ENCODE measurements at places on chromosomes 12 and 14.

- DNase-seq = no peak
These were observed 491 bp upstream of the CLEC6A start for GRCh38 chr12:8455271-8455670.

- DNase-seq = no peak
These were observed 31.9 kb downstream of the CDKL1 start for GRCh38 chr14:50364792-50365191.

- no peak for DNase-seq
These were observed 53.7 kb upstream of the PELI2 start for GRCh38 chr14:56064513-56064912.

- no peak for DNase-seq
These were observed 4.6 kb upstream of the SLC22A17 start for GRCh38 chr14:23357261-23357660.

DNA sequence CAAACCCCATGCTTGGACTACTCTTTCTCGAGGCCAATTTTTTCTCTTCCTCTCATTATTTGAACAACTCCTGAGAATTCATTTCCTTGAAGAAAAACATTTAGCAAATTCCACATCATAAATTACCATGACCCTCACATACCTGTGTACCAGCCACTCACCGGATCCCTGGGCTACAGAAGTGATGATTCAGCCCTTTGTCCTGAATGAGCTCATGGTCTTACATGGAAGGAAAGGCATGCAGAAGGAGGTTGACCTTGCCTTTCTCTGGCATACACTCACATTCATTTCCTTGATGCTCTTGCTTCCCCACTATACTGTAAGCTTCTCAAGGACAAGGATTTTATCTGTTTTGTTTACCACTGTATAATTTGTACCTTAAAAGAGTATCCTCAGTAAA lies 191.5 kb downstream of the SLC5A8 start:
- no peak for DNase-seq

GRCh38 chr12:3160081-3160480 lies 82.9 kb downstream of the TSPAN9 start:
- DNase-seq = no peak

DNA sequence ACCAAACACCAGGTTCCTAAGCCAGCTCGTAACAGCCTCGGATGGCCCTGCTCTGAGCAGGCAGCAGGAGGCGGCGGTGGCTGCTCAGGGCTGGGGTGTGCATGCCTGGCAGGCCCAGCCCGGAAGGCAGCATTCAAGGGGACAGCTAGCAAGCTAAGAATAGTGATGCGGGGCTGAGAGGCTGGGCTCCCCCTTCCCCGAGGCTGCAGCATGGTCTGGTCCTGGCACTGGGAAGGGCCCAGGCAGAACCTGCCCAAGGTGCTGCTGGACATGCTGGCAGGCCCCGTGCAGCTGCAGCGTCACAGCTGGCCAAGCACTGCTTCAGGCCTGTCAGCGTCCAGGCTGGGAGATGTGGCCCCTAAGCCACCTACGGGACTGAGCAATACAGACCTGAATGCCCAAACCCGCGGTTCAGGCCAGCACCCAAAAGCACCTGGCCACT lies 26.4 kb upstream of the NUDT14 start:
- no peak for DNase-seq

DNA sequence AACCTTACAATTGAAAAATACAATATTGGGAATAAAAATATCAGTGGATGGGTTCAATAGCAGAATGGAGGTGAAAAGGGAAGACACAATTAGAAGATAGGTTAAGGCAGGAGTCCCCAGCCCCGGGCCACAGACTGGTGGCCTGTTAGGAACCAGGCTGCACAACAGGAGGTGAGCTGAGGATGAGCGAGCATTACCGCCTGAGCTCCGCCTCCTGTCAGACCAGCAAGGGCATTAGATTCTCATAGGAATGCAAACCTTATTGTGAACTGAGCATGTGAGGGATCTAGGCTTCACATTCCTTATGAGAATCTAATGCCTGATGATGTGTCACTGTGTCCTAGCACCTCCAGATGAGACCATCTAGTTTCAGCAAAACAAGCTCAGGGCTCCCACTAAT lies 27.3 kb upstream of the ST8SIA1 start:
- DNase-seq = no peak

- DNase-seq = no peak
These were observed 190.7 kb downstream of the DUSP6 start for GRCh38 chr12:89161557-89161956.

DNA sequence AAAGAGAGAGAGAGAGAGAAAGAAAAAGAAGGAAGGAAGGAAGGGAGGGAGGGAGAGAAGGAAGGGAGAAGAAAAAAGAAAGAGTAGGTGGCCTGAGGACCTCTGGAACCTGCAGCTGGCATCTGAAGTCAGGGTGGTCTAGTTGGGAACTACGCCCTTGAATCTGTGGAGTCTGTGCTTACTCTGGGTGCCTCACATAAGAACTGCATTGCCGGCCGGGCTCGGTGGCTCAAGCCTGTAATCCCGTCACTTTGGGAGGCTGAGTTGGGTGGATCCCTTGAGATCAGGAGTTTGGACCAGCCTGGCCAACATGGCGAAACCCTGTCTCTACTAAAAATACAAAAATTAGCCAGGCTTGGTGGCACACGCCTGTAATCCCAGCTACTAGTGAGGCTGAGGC lies 10.0 kb upstream of the NRDE2 start:
- DNase-seq = no peak

GRCh38 chr14:73026243-73026844 lies 562 bp downstream of the ZFYVE1 start:
- no peak for DNase-seq

- peak; percentile 16 for DNase-seq
These were observed 723.4 kb upstream of the MDGA2 start for GRCh38 chr14:48398675-48399282.

DNA sequence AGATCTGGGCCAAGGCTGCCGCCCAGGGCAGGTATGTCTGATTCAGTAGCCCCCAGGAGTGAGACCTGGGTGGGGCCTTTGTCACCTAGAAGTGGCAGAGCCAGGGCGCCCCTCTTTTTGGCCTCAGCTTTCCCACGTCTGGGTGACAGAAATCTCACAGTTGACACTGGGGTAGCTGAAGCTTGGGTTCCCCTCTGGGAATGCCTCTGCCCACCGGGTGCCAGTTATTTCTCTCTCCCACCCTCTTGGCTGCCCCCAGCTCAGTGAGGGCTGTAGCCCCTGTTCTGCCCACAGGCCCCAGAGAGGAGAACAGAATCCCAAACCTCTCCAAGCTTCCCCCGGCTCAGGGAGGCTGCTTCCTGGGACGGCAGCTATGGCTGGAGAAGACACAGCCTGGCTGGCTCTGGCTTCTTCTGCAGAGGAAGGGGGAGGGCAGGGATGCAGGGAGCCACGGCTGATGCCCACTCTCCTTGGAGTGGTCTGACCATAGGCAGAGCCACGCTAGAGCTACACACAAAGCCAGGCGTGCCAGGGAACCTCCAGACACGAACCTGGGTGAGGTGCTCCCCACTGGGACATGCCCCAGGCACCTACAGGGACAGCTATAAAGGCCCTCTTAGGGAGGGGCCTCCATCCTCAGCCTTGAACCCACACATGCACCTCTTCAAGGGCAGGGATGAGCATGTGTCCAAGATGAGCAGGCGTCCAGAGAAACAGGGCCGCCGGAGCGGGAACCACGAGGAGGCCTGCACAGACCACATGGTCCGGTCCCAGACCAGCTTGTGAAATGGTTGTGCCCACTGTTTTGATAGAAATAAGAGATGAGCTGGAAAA lies 51.7 kb downstream of the BEGAIN start:
- no peak for DNase-seq

- DNase-seq = peak; percentile 94
These were observed at the start of gene CREBL2 for GRCh38 chr12:12611512-12612306. TSS of gene CREBL2 (plus strand) at chr12:12611876. CDS start at chr12:12612173, 297 bp downstream.

- DNase-seq = no peak
These were observed 73.3 kb upstream of the USP44 start for GRCh38 chr12:95624589-95624988.

DNA sequence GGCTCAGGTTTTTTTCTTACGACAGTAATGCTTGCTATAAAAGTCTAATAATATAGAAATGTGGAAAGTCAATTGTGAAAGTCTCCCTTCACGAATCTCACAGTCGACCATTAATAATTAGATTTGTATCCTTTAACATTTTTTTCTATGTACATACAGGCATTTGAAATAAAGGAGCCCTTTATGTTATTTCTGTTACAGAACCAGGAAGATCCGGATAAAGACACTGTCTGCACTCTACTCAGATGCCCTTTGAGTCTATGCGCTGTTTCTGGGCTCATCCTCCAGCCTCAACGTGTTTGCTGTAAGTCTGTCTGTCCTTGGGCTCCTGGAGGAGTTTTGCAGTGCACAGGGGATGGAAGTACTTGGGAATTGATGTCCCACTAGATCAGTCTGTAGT lies 212.2 kb upstream of the ATP2B1 start:
- DNase-seq = no peak

- DNase-seq = no peak
These were observed 141.5 kb upstream of the FGD4 start for GRCh38 chr12:32257695-32258496.

- no peak for DNase-seq
These were observed 152.0 kb upstream of the AEBP2 start for GRCh38 chr12:19287302-19287701.

GRCh38 chr12:66945189-66945817 lies 266.4 kb upstream of the GRIP1 start:
- DNase-seq = no peak

GRCh38 chr12:95687937-95688336 lies 102.6 kb downstream of the NTN4 start:
- no peak for DNase-seq

DNA sequence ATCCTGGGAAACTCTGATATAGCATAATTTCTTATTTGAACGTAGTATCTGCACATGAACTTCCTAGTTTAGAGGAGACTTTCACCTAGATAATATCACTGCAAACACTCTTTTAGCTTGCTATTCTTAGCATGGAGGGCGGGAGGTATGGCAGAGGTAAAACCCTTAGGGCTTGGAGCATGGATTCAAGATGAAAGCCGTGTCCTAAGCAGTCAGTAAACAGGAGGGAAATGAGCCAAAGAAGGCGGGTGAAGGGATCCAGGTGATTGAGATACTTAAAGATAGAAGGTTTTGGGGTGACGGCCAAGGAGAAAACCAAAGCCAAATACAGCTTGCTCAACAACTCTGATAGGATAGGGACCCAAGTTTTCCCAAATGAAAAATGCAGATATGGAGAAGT lies 107.1 kb upstream of the BCAT1 start:
- DNase-seq = no peak

DNA sequence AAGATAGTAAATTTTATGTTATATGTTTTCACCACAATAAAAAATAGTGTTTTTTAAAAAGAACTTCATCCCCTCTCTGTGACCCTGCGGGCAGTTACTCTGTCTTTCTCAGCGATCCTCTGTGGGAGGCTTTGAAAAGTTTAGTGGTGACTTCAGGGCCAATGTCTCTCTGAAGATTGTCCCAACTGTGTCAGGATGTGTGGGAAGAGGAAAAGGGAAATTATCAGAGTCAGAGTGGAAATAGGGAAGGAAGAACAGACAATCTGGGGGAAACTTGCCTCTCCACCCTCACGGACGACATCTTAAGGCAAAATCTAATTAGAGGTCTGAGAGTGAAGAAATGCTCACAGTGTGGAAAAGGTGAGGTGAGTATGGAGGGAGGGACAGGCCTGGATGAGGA lies 3.5 kb upstream of the OR10P1 start:
- no peak for DNase-seq

GRCh38 chr12:105773471-105773870 lies 365.3 kb downstream of the NUAK1 start:
- peak; percentile 23 for DNase-seq

GRCh38 chr12:59164226-59164625 lies 243.9 kb upstream of the LRIG3 start:
- DNase-seq = no peak

GRCh38 chr14:74661726-74662450 lies 49.9 kb upstream of the LTBP2 start:
- DNase-seq = no peak

GRCh38 chr14:54902143-54902520 lies 494 bp downstream of the GCH1 start:
- DNase-seq = peak; percentile 32

GRCh38 chr14:61489932-61490331 lies 168.6 kb downstream of the PRKCH start:
- DNase-seq = no peak

DNA sequence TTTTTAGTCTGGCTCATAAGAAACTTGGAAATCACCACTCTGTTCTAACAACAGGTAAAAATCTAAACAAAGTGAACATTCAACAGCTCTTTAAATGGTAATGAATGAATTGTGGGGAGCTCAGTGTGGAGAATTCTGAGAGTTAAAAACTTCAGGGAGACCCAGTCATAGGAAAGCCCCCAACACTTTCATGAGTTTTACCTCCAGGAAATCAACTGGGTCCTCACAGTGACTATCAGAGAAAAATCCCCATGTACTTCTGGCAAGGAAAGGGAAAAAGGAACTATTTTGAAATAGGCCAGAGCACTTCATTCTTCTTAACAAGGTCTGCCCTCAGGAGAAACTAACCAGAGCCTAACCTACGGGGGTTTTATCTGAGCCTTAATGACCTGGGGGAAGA lies 134.7 kb downstream of the CMAS start:
- no peak for DNase-seq

DNA sequence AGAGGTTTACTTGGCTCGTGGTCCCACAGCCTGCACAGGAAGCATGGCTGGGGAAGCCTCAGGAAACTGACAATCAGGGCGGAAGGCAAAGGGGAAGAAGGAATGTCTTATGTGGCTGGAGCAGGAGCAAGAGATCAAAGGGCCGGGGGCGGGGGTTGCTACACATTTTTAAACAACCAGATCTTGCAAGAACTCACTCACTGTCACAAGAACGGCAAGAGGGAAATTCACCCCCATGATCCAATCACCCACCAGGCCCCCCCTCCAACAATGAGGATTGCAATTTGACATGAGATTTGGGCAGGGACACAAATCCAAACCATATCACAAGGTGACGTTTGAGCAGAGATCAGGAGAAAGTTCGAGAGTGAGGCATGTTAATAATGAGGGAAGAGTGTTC lies 163.7 kb upstream of the RPH3A start:
- DNase-seq = no peak

- no peak for DNase-seq
These were observed 92.6 kb upstream of the ZFP36L1 start for GRCh38 chr14:68885226-68886108.

GRCh38 chr12:18375131-18375530 lies 113.8 kb downstream of the PIK3C2G start:
- DNase-seq = no peak

- DNase-seq = no peak
These were observed 67.9 kb upstream of the PLXNC1 start for GRCh38 chr12:94080341-94081009.

All from NCI-H2107 (cell line).